ENCODE measurements at places on chromosomes 12 and 14. TPM values are rescaled to one million over a fixed set of nuclear protein-coding genes. Genes with fewer than 3 reads are reported as not detected.

GRCh38 chr12:23815810-23816209 lies 133.7 kb downstream of the SOX5 start:
- peaks cover 11% of the 10 kb centered on the region for H3K4me1 ChIP-seq
- no peak overlapping the region for H3K27ac ChIP-seq
- DNase-seq = no peak
- no peak overlapping the region for H3K4me3 ChIP-seq
- peaks cover 7% of the 10 kb centered on the region for H3K36me3 ChIP-seq

The KLRC3 gene
- total RNA-seq = not detected

GRCh38 chr14:33239465-33239864 lies 300.8 kb downstream of the NPAS3 start:
- no peaks in the 10 kb centered on the region for H3K27me3 ChIP-seq
- no peaks in the 10 kb centered on the region for H3K4me1 ChIP-seq
- no peak overlapping the region for H3K27ac ChIP-seq
- H3K4me3 ChIP-seq = no peak overlapping the region

GRCh38 chr14:99818503-99819036 lies 25.4 kb downstream of the EML1 start:
- H3K27me3 ChIP-seq = no peaks in the 10 kb centered on the region
- no peak overlapping the region for H3K27ac ChIP-seq
- no peak overlapping the region for H3K4me3 ChIP-seq
- no peak for DNase-seq
- peaks cover 22% of the 10 kb centered on the region for H3K4me1 ChIP-seq
- H3K36me3 ChIP-seq = peaks cover 7% of the 10 kb centered on the region

GRCh38 chr12:76560086-76560491 lies 518 bp upstream of the OSBPL8 start:
- no peak for DNase-seq
- no peaks in the 10 kb centered on the region for H3K36me3 ChIP-seq
- H3K27me3 ChIP-seq = no peaks in the 10 kb centered on the region
